ENCODE measurements at places on chromosomes 2 and 18.

GRCh38 chr18:79498662-79499061 is 102.9 kb downstream of the NFATC1 start:
- no peak for DNase-seq

GRCh38 chr2:28452534-28453081 is 43.3 kb upstream of the PLB1 start:
- peak; percentile 66 for DNase-seq

DNA sequence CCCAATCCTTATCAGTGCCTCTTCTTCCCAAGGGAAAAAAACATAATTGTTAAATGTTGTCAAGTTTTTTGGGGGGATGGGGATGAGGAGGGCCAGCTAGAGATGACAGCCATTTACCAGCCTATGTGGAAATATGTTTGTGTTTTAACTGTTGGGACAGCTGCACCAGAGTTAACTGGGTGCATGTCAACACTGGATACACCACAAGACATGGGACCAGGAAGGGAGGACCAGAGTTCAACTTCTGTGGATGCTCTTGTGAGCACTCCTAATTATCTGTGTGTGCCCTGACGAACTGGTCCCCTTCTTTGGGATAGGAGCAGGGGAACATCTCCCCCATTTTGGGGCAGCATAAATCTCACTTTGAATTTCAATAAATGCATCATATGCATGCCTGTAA is 66.1 kb upstream of the FZD5 start:
- DNase-seq: no peak

- no peak for DNase-seq
Measured at GRCh38 chr18:25976554-25976953, 113.9 kb downstream of the SS18 start.

GRCh38 chr2:151979694-151980093 is 119.2 kb downstream of the CACNB4 start:
- DNase-seq: no peak

GRCh38 chr18:27763936-27764335 is 413.0 kb downstream of the CDH2 start:
- DNase-seq: no peak

GRCh38 chr2:146598791-146599190 is 1246.0 kb upstream of the ACVR2A start:
- no peak for DNase-seq

- no peak for DNase-seq
Measured at GRCh38 chr2:241809383-241810306, 652 bp downstream of the NEU4 start.

DNA sequence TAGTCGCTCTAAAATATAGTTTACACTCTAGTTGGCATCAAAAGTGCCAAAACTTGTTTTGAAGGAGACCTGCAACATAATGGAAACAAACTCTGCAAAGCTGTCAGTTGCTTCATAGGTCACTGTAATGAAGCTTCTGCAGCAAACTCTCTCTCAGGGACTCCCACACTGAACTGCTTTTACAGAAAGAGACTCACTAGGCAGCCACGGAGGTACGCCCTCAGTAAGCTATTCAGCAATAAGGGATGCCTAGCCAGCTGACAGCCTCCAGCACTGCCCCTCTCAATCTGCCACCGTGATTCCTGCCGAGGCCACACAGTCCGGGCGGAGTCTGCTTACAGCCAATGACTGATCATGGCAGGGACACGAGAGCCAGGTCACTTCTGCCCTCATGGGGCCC is 51.1 kb downstream of the COLEC12 start:
- DNase-seq: no peak

GRCh38 chr18:60070631-60071030 is 170.8 kb downstream of the PMAIP1 start:
- no peak for DNase-seq

- DNase-seq: no peak
Measured at GRCh38 chr2:143217512-143218115, 88.4 kb downstream of the ARHGAP15 start.

DNA sequence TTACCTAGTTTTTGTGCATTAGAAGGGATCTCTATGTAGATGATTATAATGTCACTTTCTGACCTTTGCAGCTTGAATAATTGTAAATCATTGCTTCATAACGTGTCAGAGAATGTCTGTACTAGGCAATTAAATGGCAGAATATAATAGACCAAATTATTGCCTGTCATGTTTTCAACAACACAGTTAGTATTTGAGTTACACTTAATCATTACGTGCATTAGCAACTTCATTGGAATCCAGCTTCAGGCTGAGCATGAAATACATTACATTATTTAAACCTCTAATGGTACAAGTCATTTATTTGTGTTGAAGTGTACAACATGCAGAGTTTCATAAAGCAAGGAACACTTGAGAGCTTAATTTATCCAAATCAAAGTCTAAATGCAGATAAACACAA is 48.0 kb downstream of the ZNF407 start:
- no peak for DNase-seq
